ENCODE measurements at places on chromosomes 11 and 22.

DNA sequence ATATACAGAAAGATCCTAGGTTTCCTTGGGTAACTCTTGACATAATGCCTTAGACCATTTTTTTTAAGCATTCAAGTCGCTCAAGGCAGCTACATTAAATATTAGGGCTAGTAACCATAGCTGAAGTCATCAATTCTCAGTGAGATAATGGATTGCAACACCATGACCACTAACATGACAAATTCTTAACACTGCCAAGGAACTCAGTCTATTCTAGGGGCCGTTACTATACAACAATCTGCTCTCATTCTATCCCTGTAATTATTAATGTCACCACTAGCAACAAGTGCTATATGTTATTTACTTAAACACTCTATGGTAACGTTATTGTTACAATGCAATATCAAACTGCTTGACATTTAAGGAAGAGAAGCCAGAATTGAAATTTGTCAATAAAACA, 3.2 kb upstream of the STK33 start:
- no peak for DNase-seq
- H3K4me3 ChIP-seq = no peak overlapping the region
- H3K4me1 ChIP-seq = peaks cover 10% of the 10 kb centered on the region
- no peaks in the 10 kb centered on the region for H3K36me3 ChIP-seq
- H3K27me3 ChIP-seq = peaks cover 10% of the 10 kb centered on the region
- no peak overlapping the region for H3K27ac ChIP-seq

GRCh38 chr22:43031617-43032016, 16.7 kb upstream of the PACSIN2 start:
- peaks cover 5% of the 10 kb centered on the region for H3K4me1 ChIP-seq
- H3K36me3 ChIP-seq = no peaks in the 10 kb centered on the region
- no peak overlapping the region for H3K27ac ChIP-seq
- H3K4me3 ChIP-seq = no peak overlapping the region

GRCh38 chr11:17547051-17547577, at the start of gene OTOG:
OTOG (plus strand) TSS chr11:17547259; CDS start chr11:17547373, 114 bp downstream.
- no peaks in the 10 kb centered on the region for H3K36me3 ChIP-seq
- no peak within 1 kb of the TSS for H3K4me3 ChIP-seq

DNA sequence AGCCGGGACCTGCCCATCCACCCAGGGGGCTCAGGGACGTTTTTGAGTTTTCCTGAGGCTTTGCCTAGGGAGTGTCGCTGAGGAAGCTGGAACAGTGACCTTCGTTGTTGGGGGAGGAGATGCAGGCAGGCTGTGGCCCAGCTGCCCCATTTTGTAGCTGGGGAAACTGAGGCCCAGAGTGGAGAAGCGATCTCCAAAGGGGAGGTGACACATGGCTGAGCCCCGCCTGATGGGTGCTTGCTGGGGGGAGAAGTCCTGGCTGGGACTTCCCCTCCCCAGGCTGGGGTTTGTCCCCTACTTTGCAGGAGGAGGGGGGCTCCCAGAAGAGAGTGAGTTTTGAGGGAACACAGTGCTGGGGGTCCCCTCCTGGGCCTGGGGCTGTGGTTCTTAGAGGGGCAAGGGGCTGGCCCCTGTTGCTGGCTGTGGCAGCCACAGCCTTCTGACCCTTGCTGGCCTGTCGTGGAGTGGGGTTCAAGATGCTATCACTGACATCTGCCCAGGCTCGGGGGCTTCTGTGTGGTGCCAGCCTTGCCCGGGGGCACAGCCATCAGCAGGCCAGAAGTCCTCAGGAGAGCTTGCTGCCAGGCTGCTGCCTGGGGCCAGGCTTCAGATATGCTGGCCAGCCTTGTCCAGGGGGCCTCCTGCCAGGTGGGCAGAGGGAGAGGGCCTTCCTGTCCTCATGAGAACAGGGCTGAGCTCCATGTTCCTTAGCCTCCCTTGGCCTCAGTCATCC, 21.4 kb downstream of the KCNQ1 start:
- H3K4me1 ChIP-seq = peaks cover 43% of the 10 kb centered on the region
- H3K27me3 ChIP-seq = peaks cover 10% of the 10 kb centered on the region
- H3K36me3 ChIP-seq = no peaks in the 10 kb centered on the region
- no peak for DNase-seq

- no peaks in the 10 kb centered on the region for H3K36me3 ChIP-seq
- H3K27me3 ChIP-seq = no peaks in the 10 kb centered on the region
- DNase-seq = no peak
- H3K4me1 ChIP-seq = no peaks in the 10 kb centered on the region
- no peak overlapping the region for H3K27ac ChIP-seq
Measured at GRCh38 chr22:28030473-28030872, 111.4 kb upstream of the PITPNB start.
